Lung (tissue), 17 donors: ENCODE measurements at places on chromosomes 1 and 21. TPM values are rescaled to one million over a fixed set of nuclear protein-coding genes. Genes with fewer than 3 reads are reported as not detected.

- H3K36me3 ChIP-seq, result peaks cover 8% of the 10 kb centered on the region
- no peak for DNase-seq
- no peak overlapping the region for H3K27ac ChIP-seq
- H3K4me1 ChIP-seq, result no peaks in the 10 kb centered on the region
- no peaks in the 10 kb centered on the region for H3K27me3 ChIP-seq
- no peak overlapping the region for H3K4me3 ChIP-seq
Measured at GRCh38 chr1:202964791-202965410, 2.2 kb downstream of the CYB5R1 start.

DNA sequence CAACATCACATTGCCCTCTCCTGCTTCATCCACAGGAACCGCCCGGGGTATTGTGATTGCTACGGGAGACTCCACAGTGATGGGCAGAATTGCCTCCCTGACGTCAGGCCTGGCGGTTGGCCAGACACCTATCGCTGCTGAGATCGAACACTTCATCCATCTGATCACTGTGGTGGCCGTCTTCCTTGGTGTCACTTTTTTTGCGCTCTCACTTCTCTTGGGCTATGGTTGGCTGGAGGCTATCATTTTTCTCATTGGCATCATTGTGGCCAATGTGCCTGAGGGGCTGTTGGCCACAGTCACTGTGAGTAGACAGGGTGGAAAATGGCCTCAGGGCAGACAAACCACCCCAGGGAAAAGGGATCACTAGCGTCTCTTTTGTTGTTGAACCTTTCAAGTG is 12.7 kb downstream of the ATP1A4 start:
- no peak for DNase-seq
- H3K4me3 ChIP-seq, result no peak overlapping the region
- no peaks in the 10 kb centered on the region for H3K27me3 ChIP-seq
- peaks cover 3% of the 10 kb centered on the region for H3K4me1 ChIP-seq

- no peaks in the 10 kb centered on the region for H3K27me3 ChIP-seq
- no peak overlapping the region for H3K4me3 ChIP-seq
- no peaks in the 10 kb centered on the region for H3K36me3 ChIP-seq
- H3K27ac ChIP-seq, result no peak overlapping the region
- peak; percentile 73 for DNase-seq
Measured at GRCh38 chr1:75188892-75189291, 54.7 kb downstream of the LHX8 start.

AVPR1B gene
- total RNA-seq, result not detected

DNA sequence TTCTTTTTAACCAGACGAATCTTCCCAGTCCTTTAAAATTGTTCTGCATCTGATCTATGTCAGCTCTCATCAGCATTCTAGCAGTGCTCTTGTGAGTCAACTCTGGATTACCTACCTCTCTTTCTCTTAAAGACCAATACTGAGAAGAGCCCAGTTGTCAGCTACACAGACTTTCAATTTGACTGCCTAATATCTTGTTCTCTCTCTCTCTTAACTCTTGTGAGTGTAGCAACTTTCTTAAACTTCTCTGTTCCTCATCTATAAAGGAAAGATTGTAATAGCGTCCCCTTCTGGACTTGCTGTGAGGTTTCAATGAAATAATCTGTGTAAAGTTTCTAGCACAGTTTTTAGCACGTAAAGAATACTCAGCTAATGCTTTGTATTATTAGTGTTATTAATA is 499.3 kb upstream of the ADAMTS5 start:
- peaks cover 25% of the 10 kb centered on the region for H3K4me1 ChIP-seq
- H3K36me3 ChIP-seq, result no peaks in the 10 kb centered on the region
- H3K27me3 ChIP-seq, result no peaks in the 10 kb centered on the region
- DNase-seq, result no peak
- H3K4me3 ChIP-seq, result no peak overlapping the region

DNA sequence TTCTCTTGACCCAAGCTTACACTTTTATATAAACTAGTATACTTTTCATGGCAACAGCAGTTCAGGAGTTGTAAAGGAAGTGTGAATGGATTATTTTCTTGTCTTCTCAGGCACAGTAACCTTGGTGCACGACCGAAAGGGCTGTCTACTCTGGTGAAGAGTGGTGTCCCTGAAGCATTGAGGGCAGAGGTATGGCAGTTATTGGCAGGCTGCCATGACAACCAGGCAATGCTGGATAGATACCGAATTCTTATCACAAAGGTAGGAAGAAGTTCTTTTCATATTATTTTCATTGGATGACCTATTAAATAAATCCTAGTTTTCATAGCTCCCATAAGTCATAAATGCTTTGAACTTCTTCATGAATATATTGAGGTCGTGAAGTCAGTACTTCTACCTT is 53.9 kb upstream of the GPR52 start:
- peaks cover 5% of the 10 kb centered on the region for H3K36me3 ChIP-seq
- DNase-seq, result no peak
- H3K4me1 ChIP-seq, result peaks cover 2% of the 10 kb centered on the region
- H3K27me3 ChIP-seq, result no peaks in the 10 kb centered on the region
